ENCODE measurements at places on chromosomes 16 and 17.

DNA sequence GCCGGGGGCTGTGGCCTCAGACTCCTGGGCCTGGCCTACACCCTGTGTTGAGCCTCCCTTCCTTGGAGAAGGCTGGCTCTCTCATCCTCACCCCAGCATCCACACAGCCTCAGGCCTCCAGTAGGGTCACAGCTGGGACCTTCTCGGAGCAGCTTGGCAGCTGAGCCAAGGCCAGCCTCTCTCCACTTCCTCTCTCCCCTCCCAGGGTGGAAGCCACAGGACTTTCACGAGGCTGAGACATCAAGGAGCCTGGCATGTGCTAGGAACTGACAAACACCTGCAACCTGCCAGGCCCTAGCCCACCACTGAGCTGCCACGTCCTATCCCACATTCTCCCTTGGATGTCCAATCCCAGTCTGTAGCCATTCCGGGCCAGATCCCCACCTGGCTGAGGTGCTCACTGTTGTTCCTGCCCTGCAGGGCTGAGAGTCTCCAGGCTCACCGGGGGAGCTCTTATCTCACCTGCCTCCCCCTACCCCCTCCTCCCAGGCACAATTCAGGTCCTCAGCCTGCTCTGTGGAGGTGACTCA, 3.1 kb downstream of the MMP15 start:
- DNase-seq, result no peak

DNA sequence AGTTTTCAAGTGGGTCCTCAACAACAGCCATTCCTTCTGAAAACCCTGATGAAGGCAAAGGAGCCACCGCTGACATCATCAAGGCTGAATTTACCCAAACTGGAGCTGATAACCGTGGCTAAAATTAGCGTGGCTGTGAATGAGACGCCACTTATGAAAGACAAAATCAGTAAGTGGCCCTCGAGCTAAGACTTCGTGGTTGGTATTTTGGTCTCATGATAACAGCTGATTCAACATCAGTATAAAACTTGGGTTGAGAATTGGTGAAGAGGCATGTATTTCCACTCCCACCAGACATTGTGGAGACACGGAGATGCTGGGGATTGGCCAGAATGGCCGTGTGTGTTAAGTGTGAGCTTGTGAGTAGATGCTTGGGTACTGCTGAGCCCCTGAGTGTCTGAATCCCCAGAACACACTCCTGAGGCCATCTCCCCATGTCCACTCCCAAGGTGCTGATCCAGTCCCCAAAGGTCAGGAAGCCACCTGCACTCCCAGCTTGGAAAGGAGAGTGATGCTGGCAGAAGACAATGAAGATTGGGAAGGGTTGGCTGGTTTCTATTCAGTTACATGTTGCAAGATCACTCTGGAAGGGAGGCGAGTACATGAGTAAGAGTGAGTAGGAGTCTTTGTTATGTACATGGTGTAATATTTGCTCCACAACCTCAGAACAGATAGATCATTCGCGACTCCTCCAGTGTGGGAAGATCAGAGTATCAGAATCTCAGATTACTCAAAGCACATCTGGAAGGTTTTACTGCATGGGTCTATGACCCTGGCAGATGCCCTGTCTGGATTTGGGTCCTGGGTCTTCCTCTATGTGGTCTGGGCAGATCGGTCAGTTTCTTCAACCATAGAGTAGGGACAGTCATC, 207.7 kb downstream of the HS3ST3A1 start:
- DNase-seq, result no peak

DNA sequence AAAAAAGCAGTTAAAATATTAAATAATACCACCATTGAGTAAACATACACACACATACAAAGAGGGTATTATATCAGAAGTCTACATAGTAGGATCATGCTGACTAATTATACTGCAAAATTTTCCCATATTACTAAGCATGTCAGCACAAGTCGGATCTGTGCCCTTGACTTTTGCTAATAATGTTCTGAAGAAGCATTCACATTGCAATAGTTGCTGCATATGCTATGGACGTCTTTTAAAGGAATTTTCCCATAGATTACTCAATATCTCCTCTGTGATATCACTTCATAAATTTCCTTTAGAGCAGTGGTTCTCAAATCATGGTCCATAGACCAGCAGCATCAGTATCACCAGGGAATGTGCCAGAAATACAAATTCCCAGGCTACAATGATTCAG, 110.9 kb upstream of the NUDT7 start:
- no peak for DNase-seq

DNA sequence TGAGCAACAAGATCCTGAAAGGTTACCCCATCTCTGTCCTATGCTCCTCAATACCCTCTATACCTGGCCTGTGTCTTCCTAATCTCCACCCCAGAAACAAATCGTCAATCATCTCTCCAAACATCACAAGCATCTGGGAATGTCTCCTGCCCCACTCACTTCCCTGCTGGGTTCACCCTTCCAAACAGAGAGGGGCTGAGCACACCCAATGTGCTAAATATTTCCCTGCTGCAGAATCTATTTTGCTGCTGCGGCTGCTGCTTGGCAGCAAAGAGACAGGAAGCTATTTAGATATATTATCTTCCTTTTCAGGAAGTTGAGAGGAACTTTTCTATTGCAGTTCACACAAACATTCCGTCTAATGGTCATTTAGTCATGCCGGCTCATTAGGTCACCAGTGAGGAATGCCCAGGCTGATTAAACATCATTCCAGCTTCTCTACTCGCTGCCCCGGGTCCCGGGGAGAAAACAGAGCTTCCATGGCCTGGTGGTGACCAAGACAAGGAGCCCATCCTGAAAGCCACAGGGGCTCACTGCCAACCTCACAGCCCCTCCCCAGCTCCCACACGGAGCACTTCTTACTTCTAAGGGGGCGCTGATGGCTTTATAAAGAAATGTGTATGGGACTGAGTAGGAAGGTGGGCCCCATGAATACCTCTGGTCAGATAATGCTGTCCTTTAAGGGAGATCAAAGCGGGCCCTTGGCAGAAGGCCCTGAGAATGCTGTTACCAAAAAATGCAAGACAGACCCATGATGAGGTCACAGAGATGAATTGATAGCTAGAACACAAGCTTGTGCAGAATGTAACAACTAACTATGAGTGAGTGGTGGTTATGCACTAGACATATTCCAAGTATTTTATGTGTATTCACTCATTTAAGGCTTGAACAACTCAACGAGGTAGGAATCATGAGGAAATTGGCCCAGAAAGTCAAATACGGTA, 218.3 kb downstream of the SOX9 start:
- no peak for DNase-seq

- no peak for DNase-seq
These were observed 8.1 kb upstream of the PPP1R27 start for GRCh38 chr17:81842725-81843504.

DNA sequence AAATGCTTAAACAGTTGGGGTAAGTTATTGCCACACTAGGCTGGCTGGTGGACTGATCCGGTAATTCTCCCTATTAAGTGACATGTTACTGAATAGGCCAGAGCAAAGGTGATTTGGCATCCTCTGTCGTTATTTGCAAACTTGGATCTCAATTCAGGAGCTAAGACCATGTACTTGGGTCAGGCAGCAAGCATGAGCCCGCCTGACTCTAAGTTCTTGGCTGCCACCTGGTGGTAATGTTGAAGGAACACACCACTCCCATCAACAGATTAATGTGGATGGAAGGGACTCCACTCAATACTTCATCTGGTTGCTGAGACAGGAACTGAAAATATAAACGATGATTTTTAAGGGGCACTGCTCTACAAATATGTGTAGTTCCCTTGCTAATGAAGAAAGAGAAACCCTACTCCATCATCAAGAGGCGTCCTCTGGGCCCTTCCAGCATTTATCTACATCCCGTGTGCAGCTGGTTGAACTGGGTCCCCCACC, 70.8 kb downstream of the EMP2 start:
- DNase-seq, result peak; percentile 80

GRCh38 chr16:85750827-85751697, at the start of gene C16orf74:
C16orf74 (minus strand) TSS chr16:85751096; CDS start chr16:85735217, 15,879 bp downstream.
- peak; percentile 69 for DNase-seq

DNA sequence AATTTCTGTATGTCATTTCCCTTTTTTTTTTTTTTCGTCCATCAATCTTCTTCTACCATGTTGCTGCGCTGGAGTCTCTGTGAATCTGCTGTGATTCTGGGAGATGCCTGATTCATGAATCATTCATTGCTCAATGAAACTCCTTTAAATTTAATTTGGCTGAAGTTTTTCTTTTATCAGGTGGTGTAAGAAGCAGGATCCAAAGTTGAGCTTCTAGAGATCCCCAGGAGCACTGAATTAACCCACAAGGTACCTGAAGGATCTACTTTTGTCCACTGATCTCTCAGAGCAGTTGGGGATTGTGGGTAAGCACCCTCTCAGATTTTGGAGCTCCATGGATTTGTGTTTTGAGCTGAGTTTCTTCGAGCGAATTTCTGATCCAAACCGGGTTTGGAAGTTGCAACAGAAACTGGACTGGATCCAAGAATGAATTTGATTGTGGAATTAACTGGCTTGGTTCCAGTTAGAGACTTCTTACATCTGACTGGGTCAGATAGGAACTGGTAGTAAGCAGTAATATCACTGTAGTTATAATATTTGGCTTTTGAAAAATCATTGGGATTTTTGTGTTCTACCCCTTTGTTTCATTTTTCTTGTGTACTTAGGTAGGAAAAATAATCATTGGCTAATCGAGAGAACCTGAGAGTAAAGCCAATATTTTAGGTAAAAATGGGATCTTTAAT, 447.8 kb upstream of the TOM1L1 start:
- no peak for DNase-seq

DNA sequence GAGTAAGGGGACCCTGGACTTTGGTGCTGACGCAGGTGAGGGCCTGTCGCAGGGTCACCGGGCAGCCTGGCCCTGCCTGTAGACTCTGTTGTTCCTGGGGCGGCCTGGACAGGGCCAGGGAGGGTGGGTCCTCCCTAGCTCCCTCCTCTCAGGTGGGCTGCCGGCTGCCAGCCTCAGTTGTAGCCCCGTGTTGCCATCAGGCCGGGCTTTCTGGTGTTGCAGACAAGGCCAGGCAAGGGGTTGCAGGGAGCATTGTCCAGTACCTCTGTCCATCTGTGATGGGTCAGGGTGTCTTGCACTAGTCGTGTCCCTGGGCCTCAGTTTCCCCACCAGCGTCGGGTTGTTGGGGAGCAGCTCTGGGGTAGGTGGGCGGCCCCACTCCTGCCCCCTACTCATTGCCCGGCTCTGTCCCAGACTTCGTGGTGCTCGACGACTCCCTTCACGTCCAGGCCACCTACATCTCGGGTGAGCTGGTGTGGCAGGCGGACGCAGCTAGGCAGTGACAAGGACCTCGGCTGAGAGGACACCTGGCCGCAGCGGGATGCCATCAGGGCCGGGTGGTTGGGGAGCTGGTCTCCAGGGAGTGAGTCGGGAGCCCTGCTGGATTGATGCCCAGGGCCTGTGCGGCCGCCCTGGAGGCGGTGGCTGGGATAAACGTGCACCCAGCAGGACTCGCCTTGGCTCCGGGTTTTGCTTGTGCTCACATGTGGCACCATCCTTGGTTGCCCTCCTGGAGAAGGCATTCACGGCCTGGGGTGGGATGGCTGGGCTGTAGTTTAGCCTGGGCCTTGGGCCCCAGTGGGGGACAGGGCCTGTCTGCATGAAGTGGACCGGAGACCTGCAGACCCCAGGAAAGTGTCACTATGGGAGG, 1.9 kb downstream of the CEMP1 start:
- no peak for DNase-seq

DNA sequence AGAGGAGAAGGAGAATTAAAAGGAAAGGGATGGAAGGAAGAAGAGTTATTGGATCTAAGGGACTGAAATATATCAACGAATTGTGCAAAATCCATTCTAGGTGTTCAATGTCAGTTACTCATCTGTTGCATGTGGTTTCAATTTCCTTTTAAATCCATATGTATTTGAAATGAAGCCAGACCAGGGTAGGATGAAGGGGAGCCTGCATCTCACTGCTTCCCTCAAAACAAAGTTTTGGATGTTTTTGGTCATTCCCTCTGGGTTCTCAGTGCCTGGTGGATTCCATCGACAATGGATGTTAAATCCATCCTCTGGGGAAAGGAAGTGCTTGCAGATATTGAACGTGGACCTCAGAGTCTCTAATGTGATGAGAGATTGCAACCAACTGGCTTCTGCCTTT, 103.5 kb upstream of the XYLT1 start:
- DNase-seq, result no peak

- DNase-seq, result no peak
These were observed 42.2 kb upstream of the INTS2 start for GRCh38 chr17:61970030-61970429.

DNA sequence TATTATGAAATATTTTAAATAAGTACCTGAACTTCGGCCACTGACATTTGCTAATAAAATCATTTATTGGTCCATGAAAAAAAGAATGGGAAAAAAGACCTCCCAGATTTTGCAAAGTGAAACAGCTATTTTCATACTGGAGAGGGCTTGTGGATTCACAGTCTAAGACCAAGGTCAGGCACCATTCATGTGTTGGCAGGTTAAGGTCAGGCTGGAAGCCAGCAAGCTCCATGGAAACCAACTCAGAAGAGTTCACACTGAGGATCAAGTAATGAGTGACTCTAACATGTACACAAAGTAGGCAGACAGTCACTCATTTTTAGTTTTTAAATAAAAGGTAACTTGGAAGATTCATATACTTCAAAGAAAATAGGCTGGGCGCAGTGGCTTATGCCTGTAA, 3.4 kb downstream of the DNAJA2 start:
- DNase-seq, result no peak

DNA sequence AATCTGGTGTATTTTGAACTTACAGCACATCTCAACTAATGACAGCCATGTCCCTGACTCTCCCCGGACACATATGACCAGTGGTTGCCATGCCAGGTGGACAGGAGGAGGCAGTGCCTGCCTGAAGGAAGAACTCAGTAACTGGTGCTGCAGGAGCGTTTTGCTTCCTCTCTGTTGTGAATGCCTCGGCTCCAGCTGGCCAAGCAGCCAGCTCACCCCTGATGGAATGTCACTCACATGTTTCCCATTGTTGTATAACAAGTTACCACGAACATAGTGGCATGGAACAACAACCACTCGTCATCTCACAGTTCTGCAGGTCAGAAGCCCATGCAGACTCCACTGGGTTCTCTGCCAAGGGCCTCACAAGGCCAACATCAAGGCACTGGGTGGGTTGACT, 20.1 kb upstream of the IRF8 start:
- DNase-seq, result no peak

DNA sequence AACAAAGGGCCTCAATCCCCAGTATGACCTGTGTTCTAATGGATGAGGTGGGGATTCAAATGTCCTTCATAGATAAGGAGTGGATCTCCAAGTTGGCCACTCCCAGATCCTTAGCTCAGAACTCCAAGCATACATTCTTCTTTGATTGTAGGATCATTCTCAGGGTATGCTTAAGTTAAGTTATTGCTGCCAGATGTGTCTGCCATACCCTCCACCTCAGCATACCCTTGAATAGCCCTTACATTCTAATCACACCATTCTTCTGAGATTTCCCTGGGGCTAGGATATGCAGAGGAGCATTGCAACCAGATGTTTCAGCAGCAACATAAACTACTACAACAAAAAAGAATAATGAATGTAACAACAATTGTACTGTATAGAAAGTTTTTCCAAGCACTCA, 1.6 kb upstream of the KRTAP2-4 start:
- no peak for DNase-seq

Measured in HAP-1 (cell line).